Neuronal stem cell (in vitro differentiated cells): ENCODE measurements at places on chromosomes 16 and 17.

DNA sequence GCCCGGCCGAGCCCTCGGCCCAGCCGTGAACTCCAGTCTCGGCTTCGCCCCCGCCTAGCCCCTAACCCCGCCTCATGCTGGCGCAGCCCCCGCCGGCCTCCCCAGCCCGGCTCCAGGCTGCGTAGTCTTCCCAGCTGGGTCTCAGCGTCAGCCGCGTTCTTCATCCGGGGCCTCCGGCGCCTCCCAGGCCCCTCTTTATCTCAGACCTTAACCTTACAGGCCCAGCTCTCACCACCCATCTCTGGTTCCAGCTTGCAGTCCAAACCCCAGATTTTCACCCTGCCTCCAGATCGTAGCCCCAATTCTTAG lies at the start of gene PROCA1:
Gene PROCA1 (minus strand): TSS at position 166 of the 309 bp plus-strand sequence. CDS start 228 bp downstream, outside the sequence.
- peaks cover 13% of the 10 kb centered on the region for H3K4me1 ChIP-seq
- H3K4me3 ChIP-seq = peak within 1 kb of the TSS; percentile 59
- H3K27me3 ChIP-seq = no peaks in the 10 kb centered on the region
- DNase-seq = no peak

- no peak overlapping the region for H3K4me3 ChIP-seq
- no peaks in the 10 kb centered on the region for H3K27me3 ChIP-seq
- H3K4me1 ChIP-seq = peaks cover 7% of the 10 kb centered on the region
- H3K27ac ChIP-seq = no peak overlapping the region
- DNase-seq = peak; percentile 35
Observed at GRCh38 chr17:75625813-75626486, 7.3 kb upstream of the SMIM5 start.

DNA sequence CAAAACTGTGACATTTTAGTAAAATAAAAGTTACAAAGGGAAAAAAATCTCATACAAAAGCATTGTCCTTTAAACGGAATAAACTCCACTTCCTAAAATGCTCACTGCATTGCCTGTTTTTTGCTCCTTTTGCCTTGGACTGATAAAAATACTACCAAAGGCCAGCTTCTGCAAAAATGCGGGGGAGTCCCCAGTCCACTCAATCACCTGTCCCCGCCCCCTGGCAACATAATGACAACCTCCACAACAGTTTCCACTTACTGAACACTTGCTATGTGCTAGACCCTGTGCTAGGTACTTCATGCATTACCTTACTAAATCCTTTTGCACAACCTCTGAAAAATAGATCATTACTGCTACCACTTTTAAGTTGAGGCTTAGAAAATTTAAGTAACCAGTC lies 172.7 kb upstream of the CCL2 start:
- H3K4me3 ChIP-seq = no peak overlapping the region
- no peaks in the 10 kb centered on the region for H3K4me1 ChIP-seq
- no peaks in the 10 kb centered on the region for H3K27me3 ChIP-seq
- no peaks in the 10 kb centered on the region for H3K36me3 ChIP-seq
- no peak for DNase-seq

DNA sequence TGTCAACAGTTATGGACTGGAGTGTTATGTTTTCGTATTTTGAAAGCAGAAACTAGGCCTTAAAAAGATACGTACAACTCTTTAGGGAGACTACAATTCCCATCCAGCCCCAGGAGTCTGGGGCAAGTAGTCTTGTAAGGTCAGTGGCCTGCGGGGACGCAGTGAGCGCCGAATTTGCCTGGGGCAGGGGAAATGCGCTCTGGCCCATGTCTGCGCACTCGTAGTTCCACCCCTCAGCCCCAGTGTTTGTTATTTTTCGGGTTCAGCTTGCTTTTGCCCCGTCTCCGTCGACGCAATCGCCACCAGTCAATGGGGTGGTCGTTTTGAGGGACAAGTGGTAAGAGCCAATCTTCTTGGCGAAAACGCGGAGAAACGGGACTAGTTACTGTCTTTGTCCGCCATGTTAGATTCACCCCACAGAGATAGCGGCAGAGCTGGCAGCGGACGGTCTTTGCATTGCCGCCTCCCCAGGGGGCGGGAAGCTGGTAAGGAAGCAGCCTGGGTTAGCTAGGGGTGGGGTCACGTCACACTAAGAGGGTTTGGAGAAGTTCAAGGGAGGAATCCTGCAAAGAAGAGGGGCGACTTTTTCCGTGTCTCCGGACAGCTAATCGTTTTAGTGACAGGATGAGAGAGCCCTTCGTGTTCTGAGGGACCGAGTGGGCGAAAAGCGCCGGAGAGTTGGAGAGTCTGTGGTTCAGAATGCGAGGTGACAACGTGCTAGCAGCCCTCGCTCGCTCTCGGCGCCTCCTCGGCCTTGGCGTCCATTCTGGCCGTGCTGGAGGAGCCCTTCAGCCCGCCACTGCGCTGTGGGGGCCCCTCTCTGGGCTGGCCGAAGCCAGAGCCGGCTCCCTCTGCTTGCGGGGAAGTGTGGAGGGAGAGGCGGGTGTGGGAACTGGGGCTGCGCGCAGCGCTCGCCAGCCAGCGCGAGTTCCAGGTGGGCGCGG lies 1.1 kb upstream of the BRCA1 start:
- DNase-seq = no peak
- H3K27ac ChIP-seq = no peak overlapping the region
- no peaks in the 10 kb centered on the region for H3K27me3 ChIP-seq
- H3K4me1 ChIP-seq = peaks cover 4% of the 10 kb centered on the region
- H3K36me3 ChIP-seq = peaks cover 4% of the 10 kb centered on the region
- peak overlapping the region; percentile 78 for H3K4me3 ChIP-seq

GRCh38 chr17:50699410-50699809 lies 8.3 kb downstream of the ANKRD40 start:
- peaks cover 29% of the 10 kb centered on the region for H3K36me3 ChIP-seq
- H3K4me3 ChIP-seq = no peak overlapping the region
- no peaks in the 10 kb centered on the region for H3K27me3 ChIP-seq
- H3K4me1 ChIP-seq = no peaks in the 10 kb centered on the region
- no peak for DNase-seq
- H3K27ac ChIP-seq = no peak overlapping the region

GRCh38 chr16:49652456-49653172 lies 203.3 kb downstream of the ZNF423 start:
- no peak overlapping the region for H3K4me3 ChIP-seq
- H3K36me3 ChIP-seq = peaks cover 12% of the 10 kb centered on the region
- H3K4me1 ChIP-seq = peaks cover 10% of the 10 kb centered on the region
- no peaks in the 10 kb centered on the region for H3K27me3 ChIP-seq
- no peak overlapping the region for H3K27ac ChIP-seq
- DNase-seq = no peak

DNA sequence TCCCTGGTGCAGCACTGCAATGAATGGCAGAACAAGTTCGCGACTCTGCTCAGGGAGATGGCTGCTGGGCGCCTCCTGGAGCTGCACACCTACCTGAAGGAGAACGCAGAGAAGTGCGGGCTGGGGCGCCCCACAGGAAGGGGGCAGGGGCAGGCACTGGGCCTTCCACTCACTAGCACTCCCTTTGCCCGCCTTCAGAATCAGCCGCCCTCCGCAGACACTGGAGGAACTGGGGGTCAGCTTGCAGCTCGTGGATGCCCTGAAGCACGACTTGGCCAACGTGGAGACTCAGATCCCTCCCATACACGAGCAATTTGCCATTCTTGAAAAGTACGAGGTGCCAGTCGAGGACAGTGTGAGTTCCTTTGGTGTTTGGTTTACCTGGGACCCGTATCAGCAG lies 46.4 kb downstream of the DNAH2 start:
- no peak overlapping the region for H3K27ac ChIP-seq
- H3K36me3 ChIP-seq = no peaks in the 10 kb centered on the region
- no peak overlapping the region for H3K4me3 ChIP-seq
- H3K4me1 ChIP-seq = no peaks in the 10 kb centered on the region

- no peak overlapping the region for H3K27ac ChIP-seq
- H3K4me1 ChIP-seq = peaks cover 50% of the 10 kb centered on the region
- DNase-seq = no peak
- H3K36me3 ChIP-seq = no peaks in the 10 kb centered on the region
Observed at GRCh38 chr17:50562242-50563091, 2.0 kb downstream of the CACNA1G start.

DNA sequence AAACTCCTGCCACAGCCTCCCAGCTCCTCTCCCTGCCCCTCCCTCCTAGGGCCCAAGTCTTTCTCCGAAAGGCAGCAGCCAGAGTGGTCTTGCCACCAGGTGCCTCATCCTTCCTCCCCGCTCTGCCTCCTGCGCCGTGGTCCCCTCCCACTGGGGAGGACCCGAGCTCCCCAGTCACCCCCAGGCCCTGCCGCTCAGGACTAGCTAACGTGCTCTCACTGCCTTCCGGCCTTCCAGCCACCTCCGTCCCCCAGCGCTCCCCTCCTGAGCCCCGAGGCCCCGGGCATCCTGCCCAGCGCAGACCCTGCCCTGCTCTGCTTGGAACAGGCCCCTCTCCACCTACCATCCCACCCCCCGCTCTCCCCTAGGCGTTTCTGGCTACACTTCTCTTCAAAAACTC lies 19.4 kb upstream of the COL1A1 start:
- DNase-seq = no peak
- H3K27me3 ChIP-seq = peaks cover 11% of the 10 kb centered on the region
- H3K4me1 ChIP-seq = peaks cover 11% of the 10 kb centered on the region

DNA sequence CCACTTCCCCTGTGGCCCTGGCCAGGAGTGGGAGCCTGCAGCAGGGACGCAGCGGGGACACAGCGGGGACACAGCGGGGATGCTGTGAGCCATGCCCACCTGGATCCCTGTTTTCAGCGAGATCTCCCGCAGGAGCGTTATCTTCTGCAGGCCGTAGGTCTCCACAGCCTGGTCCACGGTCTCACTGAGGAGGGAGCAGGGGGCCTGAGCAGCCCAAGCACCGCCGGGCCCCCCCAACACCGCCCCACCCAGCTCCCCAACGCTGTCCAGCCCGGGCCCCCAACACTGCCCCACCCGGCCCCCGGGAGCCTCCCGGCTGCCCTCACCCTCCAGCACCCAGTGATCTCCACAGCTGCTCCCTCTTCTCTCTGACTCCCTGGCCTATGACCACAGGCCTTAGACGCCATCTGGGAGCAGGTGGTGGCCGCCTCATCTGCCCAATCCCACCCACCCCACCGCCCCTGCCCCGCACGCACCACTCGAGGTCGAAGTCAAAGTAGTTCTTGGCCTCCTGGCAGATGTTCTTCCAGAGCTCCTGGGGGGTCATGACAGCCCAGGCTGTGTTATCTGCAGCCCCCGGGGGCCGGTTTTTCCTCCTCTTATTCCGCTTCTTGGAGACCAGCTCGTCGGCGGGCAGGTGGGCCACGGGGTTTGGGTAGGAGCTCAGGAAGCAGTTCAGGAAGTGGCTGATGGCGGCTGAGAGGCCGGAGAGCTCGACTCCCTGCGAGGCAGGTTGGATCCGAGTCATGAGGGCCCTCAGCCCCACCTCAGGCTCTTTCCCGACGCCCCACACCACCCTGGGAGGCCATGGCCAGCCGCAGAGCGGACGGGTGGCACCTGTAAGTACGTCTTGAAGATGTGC lies 17.0 kb downstream of the CLUH start:
- H3K27me3 ChIP-seq = no peaks in the 10 kb centered on the region
- no peaks in the 10 kb centered on the region for H3K4me1 ChIP-seq
- H3K4me3 ChIP-seq = no peak overlapping the region
- DNase-seq = no peak
- peaks cover 13% of the 10 kb centered on the region for H3K36me3 ChIP-seq

- no peak overlapping the region for H3K4me3 ChIP-seq
- no peak overlapping the region for H3K27ac ChIP-seq
- H3K27me3 ChIP-seq = peaks cover 40% of the 10 kb centered on the region
- H3K4me1 ChIP-seq = peaks cover 1% of the 10 kb centered on the region
Observed at GRCh38 chr17:28472871-28473497, 460 bp upstream of the SLC13A2 start.

- no peak for DNase-seq
- no peaks in the 10 kb centered on the region for H3K36me3 ChIP-seq
- no peaks in the 10 kb centered on the region for H3K27me3 ChIP-seq
- no peak overlapping the region for H3K27ac ChIP-seq
- H3K4me1 ChIP-seq = peaks cover 4% of the 10 kb centered on the region
Observed at GRCh38 chr17:10136258-10136981, 62.0 kb downstream of the GAS7 start.

- H3K36me3 ChIP-seq = no peaks in the 10 kb centered on the region
- no peak within 1 kb of the TSS for H3K27ac ChIP-seq
- no peak within 1 kb of the TSS for H3K4me3 ChIP-seq
- H3K27me3 ChIP-seq = no peaks in the 10 kb centered on the region
- no peaks in the 10 kb centered on the region for H3K4me1 ChIP-seq
Observed at GRCh38 chr17:35981246-35981645, at the start of gene CCL16. TSS of gene CCL16 (minus strand) at chr17:35981497. CDS start at chr17:35981420, 77 bp downstream.

DNA sequence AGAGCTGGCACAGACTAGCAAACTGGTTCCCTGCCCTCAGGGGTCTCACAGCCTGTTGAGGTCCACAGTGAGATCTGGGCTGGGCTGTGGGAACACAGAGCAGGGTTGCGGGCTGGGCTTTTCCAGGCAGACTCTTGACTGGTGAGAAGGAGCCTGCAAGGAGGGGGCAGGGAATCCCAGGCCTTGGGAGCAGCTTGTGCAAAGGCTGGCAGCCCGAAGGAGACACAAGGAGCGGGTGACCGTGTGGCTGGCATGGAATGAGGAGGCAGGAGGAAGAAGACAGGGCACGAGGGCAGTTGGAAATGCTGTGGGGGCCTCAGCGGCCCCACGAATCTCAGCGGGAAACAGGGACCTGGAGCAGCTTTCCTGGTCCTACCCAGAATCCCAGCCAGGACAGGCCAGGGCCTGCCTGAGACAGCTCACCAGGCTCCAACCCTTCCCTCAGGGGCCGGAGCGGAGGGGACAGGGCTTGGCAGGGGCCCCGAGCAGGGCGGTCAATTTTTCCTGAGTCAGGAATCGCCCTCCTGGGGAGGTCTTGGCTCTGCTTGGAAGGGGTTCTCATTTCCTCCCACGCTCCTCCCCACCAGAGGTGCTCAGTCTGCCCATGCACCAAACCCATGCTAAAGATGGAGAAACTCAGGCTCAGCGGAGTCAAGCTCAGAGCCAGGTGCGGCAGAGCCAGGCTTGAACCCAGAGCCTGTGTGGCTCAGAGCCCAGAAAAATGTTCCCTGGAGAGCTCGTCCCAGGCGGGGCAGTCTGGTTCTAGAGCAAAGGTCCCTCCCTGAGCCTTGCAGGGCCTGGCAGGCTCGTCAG lies 9.2 kb upstream of the SNN start:
- H3K36me3 ChIP-seq = no peaks in the 10 kb centered on the region
- H3K4me1 ChIP-seq = peaks cover 4% of the 10 kb centered on the region
- no peak overlapping the region for H3K4me3 ChIP-seq
- H3K27ac ChIP-seq = no peak overlapping the region

DNA sequence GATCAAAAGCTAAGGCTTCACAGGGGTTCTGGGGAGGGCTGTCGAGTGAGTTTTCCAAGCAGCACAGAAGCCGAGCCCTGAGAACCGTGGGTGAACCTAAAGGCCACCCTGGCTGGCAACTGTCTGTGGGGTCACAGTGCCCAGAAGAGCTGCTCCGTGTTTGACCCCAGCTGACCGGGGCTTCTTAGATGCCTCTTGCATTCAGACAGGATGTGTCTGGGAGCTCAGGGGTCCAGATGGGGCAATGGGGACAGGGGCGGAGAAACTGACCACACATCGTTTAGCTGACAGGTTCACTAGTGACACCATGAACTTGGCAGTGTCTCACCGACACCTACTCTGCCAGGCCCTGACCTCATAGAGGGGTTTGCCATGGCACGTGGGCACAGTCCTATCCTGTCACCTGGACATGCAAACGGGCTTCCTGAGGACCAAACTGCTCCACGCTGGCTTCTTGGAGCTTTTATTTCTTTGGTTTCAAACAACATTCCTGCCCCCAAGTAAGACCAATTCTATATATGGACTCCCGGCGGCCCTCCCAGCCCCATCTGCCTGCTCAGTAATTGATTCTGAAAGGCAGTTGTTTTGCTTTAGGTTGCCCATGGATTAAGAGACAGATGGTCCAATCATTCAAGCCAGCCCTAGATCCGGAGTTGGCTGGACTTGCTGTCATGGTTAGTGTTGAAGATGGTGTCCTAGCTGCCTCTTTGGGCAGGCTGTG lies 22.2 kb downstream of the WSCD1 start:
- no peak for DNase-seq
- no peak overlapping the region for H3K27ac ChIP-seq
- peaks cover 2% of the 10 kb centered on the region for H3K4me1 ChIP-seq
- H3K4me3 ChIP-seq = no peak overlapping the region
- peaks cover 23% of the 10 kb centered on the region for H3K36me3 ChIP-seq
- no peaks in the 10 kb centered on the region for H3K27me3 ChIP-seq
